ENCODE measurements at places on chromosomes 6 and 20.

DNA sequence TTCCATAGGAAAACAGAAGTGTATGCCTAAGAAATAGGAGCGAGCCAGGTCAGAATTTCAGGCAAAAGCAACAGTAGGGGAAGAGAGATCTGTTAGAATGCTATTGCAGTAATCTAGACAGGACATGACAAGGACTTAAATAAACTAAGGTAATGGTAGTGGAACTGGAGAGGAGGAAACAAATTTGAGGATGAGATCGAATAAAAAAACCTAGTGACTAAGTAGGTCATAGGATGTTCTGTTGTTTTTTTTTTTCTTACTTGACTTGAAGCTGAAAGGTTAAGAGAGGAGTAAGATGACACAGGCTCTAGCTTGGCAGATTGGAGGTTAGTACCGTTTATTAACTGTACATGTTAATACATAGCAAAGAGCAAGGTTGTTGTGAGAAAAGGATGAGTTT lies 28.6 kb downstream of the ORC3 start:
- DNase-seq: no peak

GRCh38 chr6:147204843-147205311 lies 660 bp downstream of the STXBP5 start:
- no peak for DNase-seq

- no peak for DNase-seq
Measured at GRCh38 chr20:4681401-4681800, 40.3 kb upstream of the PRND start.

- DNase-seq: no peak
Measured at GRCh38 chr6:161369339-161369738, 95.5 kb upstream of the AGPAT4 start.

DNA sequence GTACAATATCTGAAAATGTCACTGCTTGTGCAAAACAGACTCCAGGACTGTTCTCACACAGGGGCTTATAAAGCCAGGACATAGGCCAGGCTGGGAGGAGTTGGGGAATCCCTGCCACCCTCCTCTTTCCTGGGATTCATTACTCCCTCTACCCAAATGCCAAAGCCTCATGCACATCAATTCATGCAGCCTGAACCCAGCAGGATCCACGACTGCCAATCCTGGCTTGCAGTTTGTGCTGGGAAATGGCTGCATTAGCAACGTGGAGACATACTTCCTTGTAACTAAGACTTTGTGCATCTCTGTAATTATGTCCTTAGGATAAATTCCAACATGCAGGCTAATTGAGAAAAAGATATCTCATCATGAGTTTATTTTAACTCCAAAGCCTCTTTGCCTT lies 143.8 kb downstream of the SYCP2 start:
- DNase-seq: no peak

DNA sequence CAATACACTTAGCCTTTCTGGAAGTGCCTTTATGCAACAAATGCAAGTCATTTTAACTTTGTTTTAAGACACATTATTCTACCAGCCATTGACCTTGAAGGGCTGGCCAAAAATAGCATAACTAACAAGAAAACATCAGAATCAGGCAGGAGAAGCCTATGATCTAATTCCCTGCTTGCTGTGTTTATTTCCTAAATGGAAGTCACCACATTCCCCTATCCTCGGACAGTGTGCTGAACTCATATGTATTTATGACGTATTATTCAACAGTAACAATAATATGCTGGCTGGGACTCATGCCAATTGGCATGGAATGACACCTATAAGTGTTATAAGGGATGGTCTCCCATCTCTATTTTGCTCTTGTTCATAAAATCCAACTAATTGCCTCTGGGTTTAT lies 140.7 kb downstream of the MAP3K7 start:
- DNase-seq: no peak

GRCh38 chr6:112087136-112087911 lies at the start of the genes FAM229B and TUBE1:
FAM229B (plus strand) TSS chr6:112087591; CDS start chr6:112099284, 11,693 bp downstream.
TUBE1 (minus strand) TSS chr6:112087482; CDS start chr6:112087434, 48 bp downstream.
- DNase-seq: peak; percentile 80

DNA sequence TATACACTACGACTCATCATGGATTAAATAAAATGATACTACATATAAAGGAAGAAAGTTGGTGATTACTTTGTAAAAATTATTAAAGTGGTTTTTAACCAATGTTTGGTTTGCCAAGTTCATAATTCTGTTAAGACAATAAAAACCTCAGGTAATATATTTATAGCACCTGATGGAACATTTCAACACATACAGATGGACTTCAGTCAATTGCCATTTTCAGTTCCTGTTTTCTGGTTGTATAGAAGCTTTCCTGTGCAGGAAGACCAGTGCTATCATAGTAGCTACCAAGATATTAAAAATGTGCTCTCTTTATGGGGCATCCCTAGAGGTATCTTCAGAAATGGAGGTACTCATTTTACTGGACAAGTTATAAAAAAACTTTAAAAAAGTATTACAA lies 1686.4 kb downstream of the GRIK2 start:
- no peak for DNase-seq

DNA sequence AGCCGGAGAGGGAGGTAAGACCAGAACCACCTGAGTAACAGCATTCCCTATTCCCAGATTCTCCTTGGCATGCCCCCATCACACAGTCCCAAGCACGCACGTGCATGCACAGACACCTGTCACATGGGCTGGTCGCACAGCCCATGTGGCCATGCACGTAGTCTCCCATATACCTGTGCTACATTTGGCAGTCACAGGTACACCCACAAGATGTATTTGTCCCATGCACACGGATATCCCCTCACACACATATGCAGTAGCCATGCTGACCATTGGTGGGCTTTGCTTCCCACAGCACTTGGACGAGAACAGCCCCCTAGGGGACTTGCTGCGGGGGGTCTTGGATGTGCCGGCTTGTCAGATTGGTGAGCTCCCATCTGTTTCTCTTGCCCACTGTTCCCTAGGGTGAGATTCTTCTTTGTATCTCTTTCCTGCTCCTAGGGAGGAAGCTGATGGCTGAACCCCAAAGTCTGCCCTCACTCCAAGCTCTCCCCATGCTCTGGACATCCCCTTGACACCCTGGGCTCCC lies 31.9 kb downstream of the PLCG1 start:
- DNase-seq: no peak

DNA sequence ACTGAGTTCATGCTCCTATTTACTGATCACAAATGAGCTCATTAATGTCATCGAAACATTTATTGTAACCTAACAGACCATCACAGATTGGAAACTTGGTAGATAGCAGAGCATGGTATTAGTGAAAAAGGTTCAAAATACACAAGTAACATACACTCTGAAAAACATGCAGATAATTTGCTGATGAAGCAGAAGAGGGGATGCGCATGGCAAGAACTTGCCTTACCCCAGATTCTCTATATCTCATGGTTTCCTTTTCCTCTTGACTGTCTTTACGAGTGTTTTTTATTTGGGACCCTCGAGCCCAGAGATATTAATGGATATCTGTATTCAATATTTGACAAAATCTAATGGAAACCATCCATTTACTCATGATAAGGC lies 37.6 kb downstream of the QRSL1 start:
- no peak for DNase-seq

DNA sequence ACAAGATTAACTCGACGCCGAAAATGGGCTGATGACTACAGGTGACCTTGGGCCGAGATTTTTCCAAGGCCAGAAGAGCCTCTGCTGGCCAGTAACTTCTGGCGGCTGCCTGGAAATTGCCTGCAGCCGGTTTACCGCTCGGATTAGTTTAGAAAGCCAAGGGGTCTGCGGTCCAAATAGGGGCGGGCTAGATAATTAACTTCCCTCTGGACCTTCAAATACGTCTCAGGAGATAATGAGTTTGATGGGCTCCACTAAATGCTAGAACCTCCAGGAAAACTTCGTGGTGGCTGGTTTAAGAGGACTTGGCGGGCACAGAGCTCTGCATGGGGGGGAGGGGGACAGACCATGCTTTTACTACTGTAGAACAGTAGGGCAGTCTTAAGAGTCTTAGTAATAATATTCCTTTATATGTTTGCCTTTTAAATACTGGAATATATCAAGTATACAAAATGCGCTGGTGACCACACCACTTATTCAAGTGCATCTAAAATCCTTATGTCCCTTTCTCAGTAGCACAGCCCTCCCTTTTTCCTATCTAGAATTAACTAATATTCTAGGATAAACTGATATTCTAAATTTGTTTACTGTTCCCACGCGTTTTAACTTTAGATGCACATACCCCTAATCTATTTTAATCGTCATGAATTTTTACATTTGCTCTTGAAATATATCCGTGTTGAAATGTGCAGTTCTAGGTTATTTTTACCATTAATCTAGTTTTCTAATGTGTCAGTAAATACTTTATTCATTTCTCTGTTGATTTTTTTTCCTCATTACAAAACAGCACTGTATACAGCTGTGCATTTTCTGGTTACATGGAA lies 107.5 kb upstream of the PRSS16 start:
- no peak for DNase-seq

- no peak for DNase-seq
Measured at GRCh38 chr6:85892346-85892745, 249.7 kb upstream of the SYNCRIP start.

DNA sequence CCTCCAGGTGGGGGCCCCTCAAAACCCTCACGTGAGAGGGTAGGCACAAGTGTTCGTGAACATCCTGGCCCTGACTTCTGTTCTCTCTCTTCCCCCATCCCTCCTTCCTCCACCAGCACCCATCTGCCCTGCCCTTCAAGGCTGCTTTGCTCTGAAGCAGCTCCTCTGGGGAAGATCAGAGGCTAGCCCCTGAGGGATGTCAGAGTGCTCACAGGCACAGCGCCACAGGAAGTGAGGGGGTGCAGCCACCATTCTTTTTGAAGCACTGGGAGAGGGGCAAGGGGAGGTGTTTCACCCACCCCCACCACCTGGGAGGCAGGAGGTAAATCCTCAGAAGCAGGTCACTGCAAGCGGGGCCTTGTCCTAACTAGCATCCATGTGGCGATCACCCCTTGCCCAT lies 11.4 kb downstream of the MOCS1 start:
- DNase-seq: no peak

DNA sequence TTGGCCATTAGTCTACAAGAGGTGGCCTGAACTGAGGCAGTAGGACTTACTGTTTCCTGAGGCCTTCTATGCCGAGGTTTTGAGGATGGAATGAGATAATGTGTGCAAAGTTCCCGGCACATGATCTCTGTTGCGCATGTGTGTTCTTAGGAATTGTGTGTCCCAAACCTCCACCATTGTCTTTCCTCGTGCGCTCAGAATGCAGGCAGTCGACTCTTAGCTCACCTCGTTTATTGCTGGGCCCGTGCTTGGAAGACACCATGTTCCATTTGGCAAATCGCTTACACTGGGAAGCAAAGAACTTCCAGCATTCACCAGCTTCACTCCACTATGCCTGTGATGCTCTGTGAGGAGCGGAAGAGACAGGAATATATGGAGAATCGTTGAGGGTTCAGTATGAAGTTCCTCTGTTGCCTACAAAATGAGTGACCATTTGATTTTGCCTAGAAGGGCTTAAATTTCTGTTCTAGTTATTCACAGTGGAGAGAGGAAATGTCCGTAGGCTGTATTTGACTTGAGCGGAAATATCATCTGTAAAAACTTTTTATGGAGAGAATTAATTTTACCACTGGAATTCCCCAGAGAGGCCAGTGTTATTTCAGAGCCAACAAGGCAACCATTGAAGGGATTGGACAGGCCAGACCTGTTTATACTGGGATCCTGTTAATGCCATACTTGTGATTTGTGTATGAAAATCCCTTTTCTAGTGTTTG lies 75.7 kb upstream of the CLDN20 start:
- DNase-seq: no peak

DNA sequence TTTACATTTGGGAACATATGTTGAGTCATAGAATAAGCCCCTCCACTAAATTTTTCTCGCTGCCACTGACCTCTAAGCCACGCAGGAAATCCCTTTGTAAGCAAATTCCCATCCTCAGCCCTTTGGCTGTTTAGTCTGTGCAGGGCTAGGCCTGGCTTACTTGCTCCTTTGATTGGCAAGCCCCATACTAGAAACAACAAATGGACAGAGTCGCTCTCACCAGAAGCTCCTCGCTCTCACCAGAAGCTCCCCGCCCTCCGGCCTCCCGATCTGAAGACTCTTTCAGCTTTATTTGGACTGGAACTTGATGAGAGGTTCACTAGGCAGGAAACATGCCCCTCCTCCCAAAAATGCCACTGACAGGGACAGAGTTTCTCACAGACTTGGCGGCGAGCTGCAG lies 149.2 kb upstream of the EXOC2 start:
- no peak for DNase-seq

- DNase-seq: no peak
Measured at GRCh38 chr6:54981276-54981609, 134.7 kb downstream of the FAM83B start.

DNA sequence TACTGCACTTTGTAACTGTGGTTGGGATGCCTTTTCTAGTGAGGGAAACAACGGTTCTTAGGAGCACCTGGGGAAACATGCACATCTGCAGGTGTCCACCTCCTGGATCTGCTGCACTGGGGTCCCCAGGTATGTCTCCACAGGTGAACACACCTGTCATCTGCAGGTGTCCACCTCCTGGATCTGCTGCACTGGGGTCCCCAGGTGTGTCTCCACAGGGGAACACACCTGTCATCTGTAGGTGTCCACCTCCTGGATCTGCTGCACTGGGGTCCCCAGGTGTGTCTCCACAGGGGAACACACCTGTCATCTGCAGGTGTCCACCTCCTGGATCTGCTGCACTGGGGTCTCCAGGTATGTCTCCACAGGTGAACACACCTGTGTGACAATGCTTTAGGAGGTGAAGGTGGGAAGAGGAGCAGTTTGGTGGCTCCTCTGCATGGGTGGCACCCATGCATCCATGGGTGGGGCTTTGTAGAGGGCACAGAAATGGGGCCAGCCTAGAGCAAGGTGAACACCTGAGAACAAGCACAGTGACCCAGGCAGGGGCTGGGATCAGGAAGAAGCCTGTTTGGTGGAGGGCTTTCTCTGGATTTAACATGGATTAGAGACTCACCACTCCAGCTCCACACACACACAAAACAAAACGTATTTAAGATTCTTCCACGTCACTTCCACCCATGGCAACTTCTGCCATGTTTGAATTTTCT lies 206.0 kb upstream of the CDH4 start:
- no peak for DNase-seq

- no peak for DNase-seq
Measured at GRCh38 chr6:144897441-144897921, 612.3 kb downstream of the UTRN start.

Data from activated naive CD4-positive, alpha-beta T cell (primary cell).